ENCODE measurements at places on chromosomes 16 and 17.

DNA sequence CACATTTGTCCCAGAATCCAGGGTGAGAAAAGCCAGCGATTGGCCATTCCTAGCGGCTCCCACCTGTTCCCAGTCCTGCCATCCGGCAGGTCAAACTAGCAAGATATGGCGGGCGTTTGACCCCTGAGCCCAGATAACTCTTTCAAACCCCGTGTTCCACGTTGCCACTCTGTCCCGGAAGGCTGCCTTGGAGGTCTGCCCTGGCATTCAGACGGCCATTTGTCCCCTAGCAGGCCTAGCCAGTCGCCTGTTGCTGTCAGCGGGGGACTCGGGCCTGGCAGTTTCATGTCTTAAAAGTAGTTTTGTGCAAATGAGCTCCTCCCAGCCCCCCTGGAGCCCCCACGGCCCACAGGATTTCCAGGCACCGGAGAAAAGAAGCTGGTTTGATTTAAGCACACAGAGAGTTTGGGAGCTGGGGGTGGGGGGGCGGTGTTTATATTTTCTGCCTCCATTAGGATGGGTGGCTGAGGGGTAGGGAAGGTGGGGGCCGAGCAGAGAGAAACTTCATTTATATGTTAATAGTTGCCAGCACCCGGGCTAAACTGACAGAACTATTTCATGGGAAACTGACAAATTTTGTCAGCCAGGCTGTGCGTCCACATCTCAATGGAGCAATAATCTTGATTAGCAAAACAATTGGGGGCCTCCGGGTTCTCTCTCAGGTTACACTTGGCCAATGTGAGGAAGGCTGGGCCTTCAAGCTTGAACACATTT lies 240.9 kb upstream of the SALL1 start:
- no peak for DNase-seq

- DNase-seq: no peak
These were observed 143.3 kb downstream of the PARN start for GRCh38 chr16:14486520-14487303.

DNA sequence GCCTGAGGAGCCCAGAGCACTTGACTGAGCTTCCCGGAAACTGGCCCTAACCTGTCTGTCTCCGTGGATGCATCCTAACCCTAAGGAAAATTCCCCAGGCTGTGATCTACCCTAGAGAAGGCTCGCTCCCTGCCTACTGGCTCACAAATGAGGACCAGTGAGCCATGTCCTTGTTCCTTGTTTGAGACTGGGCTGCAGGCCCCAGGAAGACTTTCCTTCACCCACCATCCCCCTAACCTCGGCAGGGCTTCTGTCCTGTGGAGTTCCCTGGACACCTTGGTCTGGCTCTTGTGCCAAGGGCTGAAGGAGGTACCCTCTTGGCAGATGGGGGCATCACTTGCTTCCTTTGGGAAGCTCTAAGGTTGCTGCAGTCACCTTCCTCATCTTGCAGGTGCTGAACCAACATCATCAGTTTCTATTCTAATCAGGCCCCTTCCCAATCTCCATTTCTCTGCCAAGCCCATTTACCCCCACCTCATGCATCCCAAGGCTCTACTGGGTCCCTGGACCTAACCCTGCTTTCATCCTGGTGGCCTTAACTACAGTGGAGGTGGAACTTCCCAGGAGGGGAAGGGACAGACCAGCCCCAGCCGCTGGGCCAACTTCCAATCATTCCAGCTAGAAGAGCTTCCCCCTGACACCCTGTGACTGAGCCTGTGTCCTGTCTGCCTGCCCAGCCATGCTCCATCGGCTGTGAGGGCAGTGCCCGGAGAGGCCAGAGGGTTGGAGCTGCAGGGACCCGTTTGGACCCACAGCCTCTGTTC lies 12.4 kb downstream of the RNF40 start:
- DNase-seq: no peak

GRCh38 chr17:61000911-61001310 lies 323.3 kb downstream of the BCAS3 start:
- DNase-seq: no peak

- no peak for DNase-seq
These were observed at the start of gene AKTIP for GRCh38 chr16:53502331-53503269. AKTIP (minus strand) TSS chr16:53503209; CDS start chr16:53500259, 2,950 bp downstream.

GRCh38 chr16:89598199-89598598 lies 15.2 kb upstream of the DPEP1 start:
- no peak for DNase-seq

DNA sequence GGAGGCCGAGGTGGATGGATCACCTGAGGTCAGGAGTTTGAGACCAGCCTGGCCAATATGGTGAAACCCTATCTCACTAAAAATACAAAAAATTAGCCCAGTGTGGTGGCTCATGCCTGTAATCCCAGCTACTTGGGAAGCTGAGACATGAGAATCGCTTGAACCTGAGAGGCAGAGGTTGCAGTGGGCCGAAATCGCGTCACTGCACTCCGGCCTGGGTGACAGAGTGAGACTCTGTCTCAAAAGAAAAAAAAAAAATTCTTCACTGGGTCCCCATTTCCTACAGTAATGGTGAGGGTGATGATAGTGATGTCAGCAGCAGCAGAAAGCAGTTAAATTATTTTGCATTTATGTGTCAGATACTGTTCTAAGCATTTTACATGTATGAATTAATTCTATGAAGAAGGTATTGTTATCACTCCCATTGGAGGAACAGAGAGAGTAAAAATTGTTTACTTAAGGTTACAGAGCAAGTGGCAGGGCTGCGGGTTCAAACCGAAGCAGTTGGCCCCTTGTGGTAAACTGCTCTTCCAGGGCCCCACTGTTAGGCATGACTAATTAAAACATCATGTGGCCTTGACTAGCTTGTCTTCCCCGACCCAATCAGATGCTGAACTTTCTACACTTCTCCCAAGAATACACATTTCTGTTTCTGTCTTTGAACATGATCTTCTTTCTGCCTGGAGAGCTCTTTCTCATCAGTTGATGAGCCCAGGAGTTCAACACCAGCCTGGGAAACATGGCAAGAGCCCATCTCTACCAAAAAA lies 45.8 kb downstream of the STAT3 start:
- no peak for DNase-seq

DNA sequence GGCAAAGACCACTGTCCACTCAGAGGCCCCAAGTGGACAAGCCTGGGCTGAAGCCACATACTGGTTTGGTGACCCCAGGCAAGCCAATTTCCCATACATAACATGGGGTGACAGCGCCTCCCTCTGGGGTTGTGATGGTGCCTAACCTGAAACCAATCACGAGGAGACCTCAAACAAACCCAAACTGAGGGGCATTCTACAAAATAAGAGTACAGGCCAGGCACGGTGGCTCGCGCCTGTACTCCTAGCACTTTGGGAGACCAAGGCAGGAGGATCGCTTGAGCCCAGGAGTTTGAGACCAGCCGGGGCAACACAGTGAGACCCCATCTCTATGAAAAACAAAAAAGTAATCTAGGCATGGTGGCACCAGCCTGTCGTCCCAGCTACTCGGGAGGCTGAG lies 3.6 kb downstream of the P2RX5 start:
- DNase-seq: no peak

GRCh38 chr17:78144736-78145641 lies 1.2 kb upstream of the C17orf99 start:
- no peak for DNase-seq

- DNase-seq: peak; percentile 36
These were observed 430 bp downstream of the AMFR start for GRCh38 chr16:56424791-56425438.

DNA sequence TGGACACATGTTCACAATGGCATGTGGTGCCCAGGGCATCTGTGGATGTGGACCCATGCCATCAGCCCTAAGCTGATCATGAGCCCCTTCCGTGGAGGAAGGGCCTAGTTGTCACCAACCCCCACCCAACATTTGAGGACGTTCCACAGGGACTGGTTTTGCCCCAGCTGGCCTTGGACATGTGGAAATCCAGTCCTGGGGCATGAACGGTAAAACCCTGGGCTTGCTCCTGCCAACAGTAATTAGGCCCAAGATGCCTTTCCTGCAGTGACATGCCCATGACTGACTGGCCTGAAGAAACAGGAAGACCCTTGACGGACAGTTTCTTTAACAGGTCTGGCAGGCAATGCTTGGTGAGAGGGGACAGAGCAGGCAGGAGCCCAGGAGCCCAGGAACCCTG lies 7.7 kb downstream of the TNS4 start:
- no peak for DNase-seq

All from CD4-positive, alpha-beta memory T cell (primary cell).